ENCODE measurements at places on chromosomes 4 and X. TPM values are rescaled to one million over a fixed set of nuclear protein-coding genes. Genes with fewer than 3 reads are reported as not detected.

DNA sequence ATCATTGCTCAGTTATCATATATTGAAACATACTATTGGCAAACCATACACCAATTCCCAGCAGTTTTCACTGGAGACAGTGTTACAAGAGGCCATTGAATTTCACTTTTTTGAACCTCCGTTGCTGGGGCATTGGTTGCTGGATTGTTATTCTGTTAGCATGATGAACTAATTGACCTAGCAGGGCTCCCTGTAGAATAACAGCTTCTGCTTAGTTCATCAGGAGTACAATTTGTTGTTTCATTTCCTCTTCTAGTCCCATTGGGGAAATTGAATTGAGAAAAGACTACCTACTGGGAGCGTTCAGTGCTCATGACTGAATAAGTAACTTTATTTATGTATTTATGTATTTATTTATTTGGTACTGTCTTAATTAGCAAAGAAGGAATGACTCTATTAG, 151.6 kb downstream of the SLIT2 start:
- no peaks in the 10 kb centered on the region for H3K27me3 ChIP-seq
- no peak overlapping the region for H3K27ac ChIP-seq
- H3K4me1 ChIP-seq, result no peaks in the 10 kb centered on the region
- DNase-seq, result no peak
- no peak overlapping the region for H3K4me3 ChIP-seq

Gene HDAC8
- 52.8 TPM for total RNA-seq

Gene NOX1
- not detected for total RNA-seq

GRCh38 chr4:101163936-101164335, 183.4 kb downstream of the PPP3CA start:
- H3K4me3 ChIP-seq, result no peak overlapping the region
- H3K27me3 ChIP-seq, result no peaks in the 10 kb centered on the region
- no peaks in the 10 kb centered on the region for H3K4me1 ChIP-seq
- no peak for DNase-seq

Gene AKAP14
- 2.7 TPM for total RNA-seq

Measured in PC-9 (cell line).